ENCODE measurements at places on chromosomes 7 and 10.

DNA sequence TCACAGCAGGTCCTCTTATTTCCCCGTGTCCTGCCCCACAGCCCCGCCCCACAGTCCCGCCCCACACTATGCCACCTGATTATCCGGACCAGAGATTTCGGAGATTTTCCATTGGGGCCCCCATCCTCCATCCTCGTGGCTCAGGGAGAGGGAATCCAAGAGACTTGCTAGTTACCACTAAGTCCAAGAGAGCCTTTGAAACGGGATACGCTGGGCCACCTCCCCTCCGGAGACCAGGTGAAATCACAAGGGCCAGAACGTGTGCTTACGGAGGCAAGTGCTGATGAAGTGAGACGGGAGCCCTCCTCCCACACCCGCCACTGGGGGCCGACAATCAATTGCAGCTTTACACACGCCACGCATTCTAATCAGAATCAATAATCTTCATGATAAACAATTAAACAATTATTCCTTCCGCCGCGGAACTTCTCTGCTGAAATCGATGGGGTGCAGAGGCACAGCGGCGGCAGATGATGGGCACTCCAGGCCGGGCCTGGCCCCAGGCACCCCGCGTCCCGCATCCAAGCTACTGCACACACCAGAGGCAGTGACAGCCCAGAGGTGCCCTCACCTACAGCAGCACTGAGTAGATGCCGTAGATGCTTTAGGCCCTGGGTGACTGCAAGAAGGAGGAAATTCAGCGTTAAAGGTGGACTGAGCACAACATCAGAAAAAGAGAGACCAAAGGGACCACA is 534.0 kb upstream of the FOXK1 start:
- DNase-seq: no peak

DNA sequence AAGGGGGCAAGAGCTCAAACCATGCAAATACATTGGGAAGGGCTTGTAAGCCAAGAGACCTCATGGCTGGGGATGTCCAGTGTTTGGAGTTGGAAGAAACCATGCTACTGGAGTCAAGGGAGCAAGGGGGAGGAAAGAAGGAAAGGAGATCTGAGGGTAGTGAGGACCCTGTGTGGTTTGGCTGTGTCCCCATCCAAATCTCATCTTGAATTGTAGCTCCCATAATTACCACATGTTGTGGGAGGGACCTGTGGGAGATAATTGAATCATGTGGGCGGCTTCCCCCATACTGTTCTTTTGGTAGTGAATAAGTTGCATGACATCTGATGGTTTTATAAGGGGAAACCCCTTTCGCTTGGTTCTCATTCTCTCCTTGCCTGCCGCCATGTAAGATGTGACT is 56.5 kb upstream of the ADRB1 start:
- no peak for DNase-seq

- DNase-seq: no peak
These were observed 499.0 kb downstream of the TCERG1L start for GRCh38 chr10:130812381-130813148.

- DNase-seq: no peak
These were observed 13.5 kb upstream of the ADRB1 start for GRCh38 chr10:114030140-114030539.

GRCh38 chr10:69758310-69758728 is 43.4 kb upstream of the COL13A1 start:
- DNase-seq: no peak

- no peak for DNase-seq
These were observed 343.7 kb upstream of the GALNT17 start for GRCh38 chr7:70788276-70788675.

- no peak for DNase-seq
These were observed 7.4 kb downstream of the GDF10 start for GRCh38 chr10:47307381-47307780.

DNA sequence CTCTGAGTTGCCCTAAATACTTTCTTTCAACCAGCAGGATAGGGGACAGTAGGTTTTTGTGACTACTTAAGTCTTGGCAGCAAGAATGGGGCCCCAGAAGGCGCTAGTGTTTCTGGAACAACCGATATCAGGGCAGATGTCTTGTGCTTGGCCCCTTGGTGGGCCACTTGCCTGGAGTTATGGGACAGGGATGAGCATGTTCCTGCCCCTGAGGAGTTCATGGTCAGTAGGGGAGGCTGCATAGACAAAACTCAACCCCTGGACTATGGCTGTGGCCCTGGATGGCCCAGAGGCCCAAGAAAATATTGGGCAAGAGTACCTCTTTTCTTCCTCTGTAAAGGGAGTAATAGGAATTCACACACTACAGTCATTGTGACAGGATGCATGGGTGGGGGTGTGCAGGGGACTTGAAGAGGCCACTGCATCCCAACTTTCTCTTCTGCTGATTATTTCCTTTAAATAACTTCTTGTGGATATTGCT is 57.7 kb upstream of the IGFBP3 start:
- DNase-seq: peak; percentile 20
